ENCODE measurements at places on chromosomes 16 and 17.

DNA sequence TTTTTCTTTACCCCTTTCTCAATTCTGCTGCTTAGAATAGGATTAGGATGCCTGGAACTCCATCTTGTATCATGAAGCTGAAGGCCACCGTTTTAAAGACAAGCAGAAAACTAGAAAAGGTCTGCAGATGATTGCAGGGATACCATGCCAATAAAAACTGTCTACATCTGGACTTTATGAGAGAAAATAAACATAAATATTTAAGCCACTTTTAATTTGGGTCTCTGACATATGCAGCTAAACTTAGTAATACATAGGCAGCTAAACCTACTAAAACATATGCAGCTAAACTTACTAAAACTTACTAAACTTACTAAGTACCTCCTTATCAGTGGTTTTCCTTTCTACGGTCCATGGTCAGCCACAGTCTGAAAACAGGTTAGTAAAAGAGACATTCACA, 48.4 kb downstream of the FBXL20 start:
- DNase-seq, result no peak

GRCh38 chr16:13436641-13437412, 483.1 kb upstream of the ERCC4 start:
- no peak for DNase-seq

- DNase-seq, result no peak
These were observed 119.6 kb upstream of the PMFBP1 start for GRCh38 chr16:72291531-72291981.

DNA sequence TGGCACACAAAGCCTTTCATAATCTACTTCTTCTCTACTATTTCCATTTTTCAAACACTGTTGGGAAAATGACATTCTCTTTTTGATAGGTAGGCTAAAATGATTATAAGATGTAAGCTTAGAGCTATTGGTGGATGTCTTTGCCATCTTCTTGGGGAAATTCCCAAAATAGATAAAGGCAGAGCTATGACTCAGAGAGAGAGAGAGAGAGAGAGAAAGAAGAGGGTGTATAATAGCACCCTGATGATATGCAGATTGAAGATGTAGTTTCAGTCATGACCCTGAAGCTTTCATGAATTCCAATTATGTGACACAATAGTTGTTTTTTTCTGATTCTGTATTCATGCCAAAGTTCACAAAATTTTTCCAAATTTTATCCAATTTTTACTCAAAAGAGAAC, 529.1 kb downstream of the HS3ST4 start:
- no peak for DNase-seq

- no peak for DNase-seq
These were observed 10.4 kb downstream of the USB1 start for GRCh38 chr16:58011652-58012051.

DNA sequence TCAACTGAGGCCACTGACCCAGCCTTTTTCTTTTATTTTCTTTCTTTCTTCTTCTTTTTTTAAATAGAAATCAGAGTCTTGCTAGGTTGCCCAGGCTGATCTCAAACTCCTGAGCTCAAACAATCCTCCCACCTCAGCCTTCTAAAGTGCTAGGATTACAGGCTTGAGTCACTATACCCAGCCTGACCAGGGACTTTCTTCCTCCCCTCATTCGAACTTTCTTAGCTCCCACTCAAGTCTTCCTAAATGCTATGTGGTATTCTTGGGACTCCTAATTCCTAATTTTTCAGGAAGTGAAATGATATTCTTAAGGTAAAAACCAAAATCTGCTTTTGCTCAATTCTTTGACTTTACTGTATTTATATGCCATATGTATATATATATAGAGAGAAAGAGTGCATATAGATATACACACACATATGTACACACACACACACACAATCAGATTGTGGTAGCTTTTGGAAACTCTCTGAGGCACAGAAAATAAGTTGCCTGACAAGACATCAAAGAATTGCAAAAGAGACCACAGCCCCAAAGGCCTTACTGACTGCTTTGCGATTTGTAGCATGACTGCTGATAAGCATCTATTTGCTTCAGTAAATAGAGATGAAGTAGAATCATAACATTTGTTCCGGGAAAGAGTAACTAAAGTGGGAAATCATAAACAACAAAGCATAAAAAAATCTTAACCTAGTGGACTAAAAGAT, 9.5 kb upstream of the AMZ2 start:
- no peak for DNase-seq

- DNase-seq, result no peak
These were observed 84.8 kb downstream of the RPTOR start for GRCh38 chr17:80629298-80630028.

- DNase-seq, result peak; percentile 10
These were observed 5.6 kb upstream of the PVALEF start for GRCh38 chr17:81159611-81160265.

GRCh38 chr16:58196898-58197313, 1.0 kb downstream of the CSNK2A2 start:
- DNase-seq, result no peak

DNA sequence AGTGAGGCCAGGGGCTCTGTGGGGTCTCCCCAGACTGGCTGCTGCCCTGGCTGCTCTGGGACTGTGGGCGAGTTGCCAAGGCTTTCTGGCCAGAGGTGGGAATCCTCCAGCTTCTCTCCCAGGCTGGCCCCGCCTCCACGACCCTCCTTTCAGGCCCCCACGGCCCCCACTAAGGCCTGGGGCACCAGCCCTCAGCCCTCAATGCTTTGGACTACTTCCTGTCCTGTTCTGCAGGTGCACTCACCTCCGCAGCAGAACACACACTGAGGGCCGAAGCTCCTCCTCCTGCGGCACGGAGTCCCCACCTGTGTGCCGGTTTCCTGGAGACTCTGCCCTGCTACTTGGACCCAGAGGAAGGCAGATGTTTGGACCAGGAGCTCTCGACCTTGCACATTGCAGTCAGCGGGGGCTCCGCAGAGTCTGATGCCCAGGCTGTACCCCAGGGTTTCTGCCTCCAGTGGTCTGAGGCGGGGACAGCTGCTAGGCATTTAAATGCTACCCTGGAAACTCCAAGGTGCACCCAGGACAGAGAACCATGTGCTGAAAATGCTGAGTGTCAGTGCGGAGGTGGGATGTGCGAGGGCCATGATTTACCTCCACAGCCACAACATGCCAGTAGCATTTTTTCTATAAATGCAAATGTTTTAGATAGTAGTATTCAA, 223.8 kb downstream of the IRF8 start:
- no peak for DNase-seq

- peak; percentile 51 for DNase-seq
These were observed 16.2 kb downstream of the CHST4 start for GRCh38 chr16:71542377-71542776.

- DNase-seq, result no peak
These were observed 101.6 kb upstream of the CES5A start for GRCh38 chr16:55976815-55977214.

DNA sequence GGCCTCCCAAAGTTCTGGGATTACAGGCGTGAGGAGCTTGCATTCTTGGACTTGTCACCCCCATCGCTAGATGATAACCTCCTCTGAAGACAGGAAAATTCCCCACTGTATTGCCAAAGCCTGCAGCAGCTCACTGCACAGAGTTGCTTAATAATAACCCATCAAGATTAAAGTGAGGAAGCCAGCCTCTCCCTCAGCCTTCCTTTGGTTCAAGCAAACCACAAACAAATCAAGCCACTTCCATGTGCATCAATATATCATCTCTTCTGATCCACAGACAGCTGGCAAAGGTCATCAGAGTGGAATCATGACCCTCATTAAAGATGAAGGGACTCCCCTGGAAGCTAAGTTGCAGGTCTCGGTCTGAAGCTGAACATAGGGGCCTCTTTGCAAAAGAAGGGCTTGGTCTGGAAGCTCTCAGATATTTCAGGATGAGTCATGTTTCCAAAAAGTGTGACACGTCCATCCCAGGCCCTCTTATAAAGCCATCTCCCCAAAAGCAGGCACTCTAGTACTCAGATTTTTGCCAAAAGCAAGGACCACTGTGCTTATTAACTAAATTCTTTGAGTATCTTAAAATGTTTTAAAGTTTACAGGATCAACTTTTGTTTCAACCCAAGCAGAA, 4.8 kb downstream of the EMP2 start:
- DNase-seq, result no peak

DNA sequence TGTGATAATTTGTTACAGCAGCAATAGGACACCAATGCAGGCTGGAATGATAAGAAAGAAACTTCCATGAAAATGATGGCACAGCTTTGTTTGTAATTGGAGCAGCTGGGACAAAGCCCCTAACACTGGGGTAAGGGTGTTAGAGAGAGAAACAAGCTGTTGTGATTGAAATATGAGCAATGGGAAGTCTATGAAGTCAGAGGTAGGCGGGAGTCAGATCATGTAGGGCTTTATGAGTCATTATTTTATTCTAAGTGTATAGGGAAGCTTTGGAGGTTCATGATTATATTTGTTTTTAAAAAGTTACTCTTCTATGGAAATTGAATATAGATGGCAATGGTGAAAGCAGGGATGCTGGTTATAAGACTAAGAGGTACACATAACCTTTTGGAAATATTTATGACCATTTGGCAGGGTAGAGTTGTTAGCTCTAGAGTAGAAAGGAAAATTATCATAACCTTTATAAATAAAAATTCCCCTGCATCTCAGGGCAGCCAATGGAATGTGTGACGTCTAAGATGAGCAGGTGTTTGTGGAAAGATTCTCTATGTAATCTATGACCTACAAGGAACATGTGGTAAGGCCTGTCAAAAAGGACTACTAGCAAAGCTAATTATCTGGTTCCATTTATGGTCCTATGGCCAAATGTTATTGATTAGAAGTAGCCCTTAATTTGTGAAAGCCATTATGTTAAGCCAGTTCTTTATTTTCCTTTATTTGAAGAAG, 85.6 kb downstream of the KCNJ2 start:
- no peak for DNase-seq

GRCh38 chr17:10633738-10634379, 23.2 kb downstream of the MYH3 start:
- no peak for DNase-seq

GRCh38 chr17:77958716-77959125, 218 bp downstream of the TNRC6C start:
- DNase-seq, result no peak

- DNase-seq, result no peak
These were observed 4.8 kb downstream of the ABCA10 start for GRCh38 chr17:69223809-69224208.

DNA sequence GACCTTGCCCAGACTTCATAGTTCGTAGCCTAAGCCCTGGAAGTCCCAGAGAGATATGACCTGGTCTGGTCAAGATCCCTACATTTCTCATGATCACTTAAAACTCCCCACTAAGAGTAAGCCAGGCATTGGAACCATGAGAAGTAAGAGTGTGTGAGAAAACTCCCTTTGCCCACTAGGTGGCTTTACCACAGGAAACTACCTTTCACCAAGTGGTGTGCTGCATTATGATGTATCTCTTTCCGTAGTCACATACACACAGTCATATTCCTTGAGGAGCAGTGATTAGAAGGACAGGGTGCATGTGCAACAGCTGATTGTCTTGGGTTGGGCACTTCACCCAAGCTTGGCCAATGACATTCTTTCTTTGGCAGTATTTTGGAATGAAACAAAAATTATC, 639.3 kb downstream of the KCNJ2 start:
- DNase-seq, result no peak

GRCh38 chr17:76872221-76872873, 4.1 kb downstream of the MGAT5B start:
- DNase-seq, result no peak

GRCh38 chr17:33046361-33047255, 55.0 kb downstream of the SPACA3 start:
- DNase-seq, result no peak

- DNase-seq, result peak; percentile 63
These were observed 55.3 kb downstream of the TUBD1 start for GRCh38 chr17:59837308-59838051.

- no peak for DNase-seq
These were observed 1.1 kb downstream of the CREBBP start for GRCh38 chr16:3879258-3879886.

- DNase-seq, result no peak
These were observed 1.8 kb upstream of the PCGF2 start for GRCh38 chr17:38750044-38750311.

- no peak for DNase-seq
These were observed 5.1 kb upstream of the KLHL36 start for GRCh38 chr16:84643180-84643583.

DNA sequence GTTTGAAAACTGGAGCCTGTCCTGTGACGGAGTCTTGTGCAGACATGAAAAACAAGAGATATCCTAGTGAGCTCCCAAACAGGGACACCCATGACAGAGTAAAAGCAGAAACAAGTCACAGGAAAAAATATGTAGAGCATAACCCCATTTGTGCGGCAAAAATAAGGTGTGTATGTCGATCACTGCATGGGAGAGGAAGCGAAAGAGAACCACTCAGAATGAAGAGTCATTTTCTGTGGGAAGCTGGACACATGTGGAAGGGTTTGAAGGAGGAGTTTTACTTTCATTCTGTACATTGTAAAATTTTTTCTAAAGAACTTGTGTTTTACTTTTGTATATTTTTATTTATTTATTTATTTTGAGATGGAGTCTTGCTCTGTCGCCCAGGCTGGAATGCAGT, 72.1 kb downstream of the JPH3 start:
- no peak for DNase-seq

- DNase-seq, result no peak
These were observed 362.0 kb downstream of the SEC14L1 start for GRCh38 chr17:77502626-77503292.

- DNase-seq, result no peak
These were observed 30.1 kb downstream of the IKZF3 start for GRCh38 chr17:39834017-39834416.

GRCh38 chr17:32311028-32311536, 30.9 kb downstream of the C17orf75 start:
- no peak for DNase-seq

All from activated naive CD4-positive, alpha-beta T cell treated with anti-CD3 and anti-CD28 coated beads, Interleukin-2, amount 50 U/mL, for 16 hours (primary cell).